ENCODE measurements at places on chromosomes 1 and 21. TPM values are rescaled to one million over a fixed set of nuclear protein-coding genes. Genes with fewer than 3 reads are reported as not detected.

- no peak for DNase-seq
These were observed 250.0 kb upstream of the ADGRL2 start for GRCh38 chr1:81550753-81551152.

GRCh38 chr1:12057382-12057781 lies 5.7 kb upstream of the TNFRSF8 start:
- no peak for DNase-seq

DNA sequence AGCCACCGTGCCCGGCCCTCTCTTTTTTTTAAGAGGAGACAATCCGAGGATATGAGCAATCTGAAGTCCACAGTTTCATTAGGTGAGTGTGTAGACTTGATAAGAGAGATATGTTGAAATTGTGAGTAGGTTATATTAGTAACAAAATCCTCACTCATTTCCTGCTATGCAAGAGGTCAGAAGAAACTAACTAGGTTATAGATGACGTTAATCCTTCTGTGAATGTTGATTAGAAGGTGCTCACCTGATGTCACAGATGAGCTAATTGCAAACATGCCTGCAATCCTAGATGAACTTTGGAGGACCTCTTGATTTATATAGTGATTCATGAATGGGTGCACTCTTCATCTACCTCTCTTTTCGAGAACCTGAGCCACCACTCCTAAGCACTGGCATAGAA lies 29.3 kb downstream of the NTMT2 start:
- DNase-seq = no peak

DNA sequence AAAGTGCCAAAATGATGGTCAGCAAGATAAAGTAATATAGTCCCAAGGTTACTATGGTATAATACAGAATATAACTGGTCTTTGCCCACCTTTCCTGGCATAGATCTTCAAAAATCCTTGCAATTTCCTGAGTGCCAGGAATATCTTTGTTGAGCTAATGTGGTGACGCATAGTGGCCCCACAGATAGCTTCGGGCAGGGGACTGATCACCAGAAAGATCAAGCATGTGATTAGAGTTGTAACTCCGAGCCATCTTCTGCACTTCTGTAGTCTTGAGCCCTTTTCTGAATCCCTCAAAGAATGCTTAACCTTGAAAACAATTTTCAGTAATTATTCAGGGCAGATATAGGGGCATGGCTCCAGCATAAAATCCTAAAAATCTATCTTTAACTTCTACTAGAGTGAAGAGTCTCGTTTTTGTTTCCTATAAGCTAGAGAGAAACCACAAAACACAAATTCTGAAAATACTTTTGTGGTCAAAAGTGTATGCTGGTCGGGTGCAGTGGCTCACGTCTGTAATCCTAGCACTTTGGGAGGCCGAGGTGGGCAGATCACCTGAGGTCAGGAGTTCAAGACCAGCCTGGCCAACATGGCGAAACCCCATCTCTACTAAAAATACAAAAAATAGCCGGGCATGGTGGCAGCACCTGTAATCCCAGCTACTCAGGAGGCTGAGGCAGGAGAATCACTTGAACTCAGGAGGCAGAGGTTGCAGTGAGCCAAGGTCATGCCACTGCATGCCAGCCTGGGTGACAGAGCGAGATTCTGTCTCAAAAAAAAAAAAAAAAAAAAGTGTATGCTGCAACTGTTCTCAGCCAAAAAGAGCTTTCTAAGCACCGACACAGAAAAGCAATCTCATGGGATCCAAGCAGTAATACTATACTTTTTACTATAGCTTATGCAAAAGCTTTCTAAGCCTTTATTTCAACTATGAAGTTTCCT lies 62.8 kb downstream of the NVL start:
- DNase-seq = no peak

FMO2 gene
- polyA plus RNA-seq = not detected

S100A14 gene
- 5.3 TPM for polyA plus RNA-seq
